Urinary bladder (tissue), 4 donors: ENCODE measurements at places on chromosomes 12 and 14.
A peak's percentile ranks its signal among the peaks of the same experiment; 100 is the strongest.

DNA sequence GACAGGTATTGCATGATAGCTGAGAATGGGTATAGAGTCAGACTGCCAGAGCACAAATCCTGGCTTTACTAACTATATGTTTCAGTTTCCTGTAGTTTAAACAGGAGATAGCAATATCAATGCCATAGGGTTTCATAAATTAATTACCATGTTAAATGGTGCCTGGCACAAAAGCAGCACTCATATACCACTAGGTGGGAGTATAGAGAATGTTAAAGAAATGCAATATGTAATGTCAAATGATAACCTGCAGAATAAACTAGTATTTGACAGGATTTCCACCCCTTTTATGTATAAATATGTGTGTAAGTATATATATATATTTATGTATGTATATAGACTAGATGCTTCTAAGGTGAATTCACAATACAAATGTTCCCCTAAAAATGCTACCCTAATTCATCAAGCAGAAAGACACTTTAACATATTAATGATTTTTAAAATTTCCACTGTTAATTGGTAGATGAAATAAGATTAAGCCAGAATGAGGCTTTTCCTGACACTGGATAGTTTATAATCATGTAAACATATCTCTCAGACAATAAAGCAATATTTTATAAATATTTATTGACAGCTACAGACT lies 8.6 kb downstream of the WDR89 start:
- no peak for DNase-seq

GRCh38 chr12:74964390-74964789 lies 245.2 kb downstream of the KCNC2 start:
- no peak for DNase-seq

DNA sequence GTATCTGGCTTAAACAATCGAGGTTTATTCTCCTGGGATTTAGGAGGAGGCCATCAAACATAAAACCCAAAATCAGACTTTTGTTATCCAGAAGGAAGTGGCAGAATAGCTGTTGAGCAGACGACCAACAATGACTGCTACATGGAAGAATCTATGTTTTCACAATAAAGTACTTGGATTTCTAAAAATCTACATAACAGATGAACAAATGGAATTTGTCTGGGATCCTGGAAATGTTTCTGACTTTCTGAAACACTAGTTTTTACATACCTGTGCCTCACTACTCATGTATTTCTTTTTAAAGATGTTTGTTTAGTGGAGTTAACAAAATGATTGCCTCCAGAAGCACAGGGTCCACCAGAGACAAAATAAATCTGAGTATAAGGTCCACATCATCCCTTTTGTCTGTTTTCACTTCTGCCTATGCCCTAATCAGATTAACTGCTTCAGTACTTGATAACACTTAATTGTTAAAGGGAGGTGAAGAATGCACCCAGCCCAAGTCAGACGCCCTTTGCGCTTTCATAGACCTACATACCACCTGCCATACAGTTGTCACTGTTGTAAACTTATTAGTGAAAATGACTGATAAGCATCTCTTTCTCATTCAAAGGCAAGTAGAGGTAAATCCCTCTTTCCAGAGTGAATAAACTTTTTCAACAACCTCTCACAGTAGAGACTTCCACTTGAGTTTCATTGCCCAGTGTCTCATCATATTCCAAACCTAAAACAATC lies 164.6 kb downstream of the EGLN3 start:
- DNase-seq: no peak

DNA sequence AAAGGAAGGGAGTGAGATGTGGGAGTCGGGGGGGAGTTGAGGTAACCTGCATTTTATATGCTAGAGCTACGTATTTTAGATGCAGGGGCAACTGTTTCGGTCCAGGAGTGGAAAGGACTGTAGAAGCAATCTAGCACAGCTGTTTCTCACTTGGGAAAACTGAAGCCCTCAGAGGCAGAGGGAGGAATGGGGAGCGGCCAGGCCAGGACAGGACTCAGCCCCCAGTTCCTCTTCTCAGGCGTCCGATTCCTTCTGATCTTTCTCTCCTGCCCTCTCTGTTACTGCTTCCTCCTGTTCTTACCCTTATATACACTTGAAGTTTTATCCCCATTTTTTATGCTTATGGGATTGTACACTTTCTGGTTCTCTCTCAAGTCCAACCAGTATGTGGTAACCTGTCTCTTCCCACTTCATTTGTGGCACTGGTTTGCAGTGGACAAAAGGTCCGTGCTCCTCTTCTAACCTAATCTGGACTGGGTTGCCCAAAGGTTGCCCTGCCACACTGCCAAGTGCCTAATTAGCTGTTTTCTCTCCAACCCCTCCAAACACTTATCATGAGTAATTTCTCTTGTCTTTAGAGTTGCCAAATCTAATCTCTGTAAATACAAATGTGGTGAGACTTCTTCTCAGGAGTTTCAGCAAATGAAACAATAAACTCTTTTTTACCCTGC lies 16.2 kb downstream of the LPCAT3 start:
- DNase-seq: no peak

- no peak for DNase-seq
Measured at GRCh38 chr14:92880851-92881250, 42.1 kb upstream of the CHGA start.

DNA sequence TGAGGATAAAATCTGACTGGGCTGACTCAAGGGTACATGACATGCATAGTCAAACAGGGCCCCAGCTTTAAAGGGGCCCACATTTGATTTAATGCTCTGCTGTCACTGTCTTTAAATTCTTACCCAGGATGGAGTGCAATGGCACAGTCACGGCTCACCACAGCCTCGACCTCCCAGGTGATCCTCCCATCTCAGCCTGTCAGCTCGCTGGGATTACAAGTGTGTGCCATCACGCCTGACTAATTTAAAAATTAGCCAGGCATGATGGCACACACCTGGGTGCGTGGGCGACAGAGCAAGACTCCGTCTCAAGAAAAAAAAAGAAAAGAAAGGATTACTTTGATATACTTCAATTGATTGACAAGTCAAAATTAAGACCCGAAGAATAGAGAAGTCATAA lies 9.2 kb upstream of the PLBD1 start:
- no peak for DNase-seq

- DNase-seq: peak; percentile 42
Measured at GRCh38 chr14:92039063-92039718, 668 bp downstream of the TRIP11 start.

- DNase-seq: no peak
Measured at GRCh38 chr12:80443974-80444666, at the start of gene PTPRQ. Gene PTPRQ (plus strand): TSS chr12:80444235. CDS start chr12:80444346, 111 bp downstream.

GRCh38 chr14:64682843-64683242 lies 21.4 kb upstream of the PLEKHG3 start:
- DNase-seq: no peak

DNA sequence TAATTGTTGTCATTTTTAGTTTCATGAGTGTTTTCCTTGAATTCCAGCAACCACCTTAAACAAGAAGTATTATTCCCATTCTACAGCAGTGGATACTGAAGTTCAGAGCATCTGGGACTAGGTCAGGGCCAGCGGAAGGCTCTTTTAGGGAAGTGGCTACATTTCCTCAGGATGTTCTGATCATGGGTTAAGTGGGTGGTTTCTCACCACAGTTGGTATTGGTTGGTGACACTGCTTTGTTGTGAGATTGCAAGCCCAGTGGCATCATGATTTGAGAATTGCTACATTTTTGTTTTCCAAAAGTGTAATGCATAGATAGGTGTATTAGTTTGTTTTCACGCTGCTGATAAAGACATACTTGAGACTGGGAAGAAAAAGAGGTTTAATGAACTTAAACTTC lies 47.1 kb downstream of the SYNE2 start:
- DNase-seq: no peak

GRCh38 chr14:73740618-73741326 lies 26.6 kb upstream of the PNMA1 start:
- no peak for DNase-seq

DNA sequence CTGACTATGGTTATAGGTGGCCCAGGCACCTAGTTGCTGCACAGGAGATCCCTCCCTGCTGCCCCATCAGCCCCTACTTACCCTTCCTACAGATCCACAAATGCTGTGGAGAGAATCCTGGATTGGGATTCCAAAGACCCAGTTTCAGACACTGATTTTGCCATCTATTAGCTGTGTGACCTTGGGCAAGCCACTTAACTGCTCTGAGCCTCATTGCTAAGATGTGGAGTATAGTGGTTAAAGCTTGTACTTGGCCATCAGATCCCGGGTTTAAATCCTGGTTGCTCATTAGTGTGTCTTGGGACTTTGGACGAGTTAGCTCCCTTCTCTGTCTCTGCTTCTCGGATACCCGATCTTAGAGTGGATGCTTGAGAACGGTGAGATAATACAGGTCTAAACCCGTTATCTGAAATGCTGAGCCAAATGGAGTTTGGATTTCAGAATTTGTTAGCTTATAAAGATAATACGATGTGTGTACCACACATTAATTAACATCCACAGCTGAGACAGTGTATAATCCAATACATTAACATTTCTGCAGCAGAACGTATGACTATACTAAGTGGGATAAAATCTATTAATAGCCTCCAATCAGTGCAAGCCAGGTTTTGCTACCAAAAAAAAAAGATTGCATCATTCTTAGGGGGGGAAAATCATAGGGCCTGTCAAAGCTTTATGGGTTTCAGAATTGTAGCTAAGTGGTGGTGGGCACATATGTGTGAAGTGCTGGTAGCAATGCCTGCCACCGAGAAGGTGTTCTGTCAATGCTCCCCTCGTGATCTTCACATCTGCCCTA lies 16.0 kb downstream of the PROX2 start:
- no peak for DNase-seq

DNA sequence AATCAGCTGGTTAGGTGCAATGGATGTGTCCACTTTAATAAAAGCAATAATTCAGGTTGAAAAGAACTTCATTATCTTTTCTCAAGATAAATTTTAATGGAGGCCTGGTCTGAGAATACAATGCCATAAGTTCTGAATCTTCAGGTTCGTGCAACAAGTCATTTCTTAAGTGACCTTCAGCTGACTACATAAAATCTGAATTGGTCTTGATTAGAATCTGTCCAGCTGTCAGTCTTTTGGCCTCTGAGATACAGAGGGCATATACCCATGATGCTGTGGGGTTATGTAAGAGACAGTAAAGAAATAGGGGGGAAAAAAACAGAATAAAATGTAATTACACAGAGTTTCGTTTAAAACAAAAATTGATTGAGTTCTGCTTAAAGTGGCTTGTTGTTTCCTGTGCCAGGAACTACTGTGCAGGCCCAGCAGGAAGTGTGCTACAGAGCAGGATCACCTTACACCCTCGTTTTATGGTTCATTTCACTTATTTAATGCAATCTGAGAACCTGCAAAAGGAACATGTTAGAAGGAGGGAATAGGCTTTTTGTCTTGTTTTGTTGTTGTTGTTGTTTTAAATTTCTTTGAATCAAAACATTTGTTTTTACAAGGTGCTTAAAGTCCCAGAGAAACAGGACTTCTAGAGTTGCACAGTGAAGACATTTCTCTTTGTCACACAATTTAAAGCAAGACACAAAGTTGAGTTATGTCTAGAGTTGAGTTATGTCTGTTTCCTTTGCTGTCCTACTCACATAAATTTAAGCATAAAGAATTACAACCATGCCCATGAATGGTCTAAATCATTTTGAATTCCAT lies 64.2 kb downstream of the LGR5 start:
- DNase-seq: no peak

DNA sequence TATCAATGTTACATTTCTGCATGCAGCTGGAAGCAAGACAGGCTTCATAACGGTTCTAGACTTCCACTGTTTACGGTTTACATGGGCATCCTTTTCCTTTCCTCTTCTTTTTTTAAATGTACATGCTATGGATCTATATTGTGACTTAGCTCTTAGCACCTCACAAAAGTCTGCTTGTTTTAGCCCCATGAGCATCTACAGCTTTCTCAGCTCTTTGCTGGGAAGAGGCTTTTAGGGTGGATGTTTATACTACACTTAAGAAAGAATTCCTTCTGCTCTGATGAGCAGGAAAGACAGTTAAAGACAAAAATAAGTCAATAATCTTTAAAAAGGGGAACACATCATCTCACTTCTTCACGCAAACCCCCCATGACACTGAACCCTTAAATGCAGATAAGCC lies 51.4 kb downstream of the KICS2 start:
- no peak for DNase-seq

GRCh38 chr12:117092886-117093285 lies 6.3 kb downstream of the TESC start:
- DNase-seq: no peak

DNA sequence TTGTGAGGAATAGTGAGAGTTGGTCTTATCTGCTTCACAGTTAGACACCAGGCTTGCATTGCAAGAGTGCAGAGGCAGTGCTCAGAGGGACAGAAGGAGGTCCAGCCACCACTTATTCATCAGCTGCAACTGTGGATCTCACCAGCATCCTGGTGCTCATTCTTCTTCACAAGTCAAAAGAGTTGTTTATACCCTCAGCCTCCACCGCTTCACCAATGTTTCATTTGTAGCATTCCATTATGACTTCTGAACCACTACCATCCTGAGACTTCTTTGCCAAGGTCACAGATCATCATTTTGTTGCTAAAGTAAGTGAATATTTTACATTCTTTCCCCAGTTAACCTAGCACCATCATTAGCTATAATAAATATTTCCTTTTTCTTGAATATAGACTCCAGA lies 230.5 kb upstream of the KITLG start:
- no peak for DNase-seq

GRCh38 chr12:9064201-9064814 lies 51.4 kb downstream of the A2M start:
- peak; percentile 14 for DNase-seq

DNA sequence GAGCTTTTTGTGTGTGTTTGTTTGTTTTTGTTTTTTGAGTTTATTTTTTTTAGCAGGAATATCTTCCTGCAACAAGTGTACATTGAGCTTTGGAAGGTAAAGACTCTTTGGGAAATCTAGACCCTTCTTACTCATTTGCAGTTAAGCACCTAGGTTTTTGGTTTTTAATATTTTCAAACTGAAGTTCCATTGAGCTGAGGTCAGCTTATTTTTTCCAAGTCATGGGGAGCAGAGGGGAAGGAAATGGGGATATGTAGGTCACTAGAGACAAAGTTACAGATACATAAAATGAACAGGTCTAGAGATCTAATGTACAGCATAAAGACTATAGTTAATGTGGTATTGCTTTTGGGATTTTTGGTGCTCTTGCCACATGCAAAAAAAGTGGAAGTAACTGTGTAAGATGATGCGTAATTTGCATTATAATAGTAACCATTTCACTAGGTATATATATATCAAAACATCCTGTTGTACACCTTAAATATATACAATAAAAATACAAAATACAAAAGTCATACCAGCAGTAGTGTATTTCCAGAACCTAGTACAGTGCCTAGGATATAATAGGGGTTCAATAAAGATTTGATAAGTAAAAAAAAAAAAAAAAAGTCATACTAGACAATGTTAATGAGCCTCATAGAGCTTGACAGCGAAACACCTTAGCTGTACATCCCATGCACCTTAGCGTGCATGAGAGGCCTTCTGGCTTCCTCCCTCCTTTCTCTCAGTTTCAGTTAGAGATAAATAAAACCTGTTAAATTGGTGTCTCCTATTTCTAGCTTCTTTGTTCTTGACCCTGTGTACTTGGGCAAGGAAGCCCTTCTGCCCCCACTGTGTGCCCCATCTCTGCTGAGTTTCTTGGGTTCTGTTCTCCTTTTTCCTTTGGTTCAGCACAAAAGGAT lies 22.7 kb downstream of the CGRRF1 start:
- DNase-seq: no peak

- DNase-seq: peak; percentile 21
Measured at GRCh38 chr12:7989827-7990491, 42.6 kb upstream of the FOXJ2 start.
